ENCODE measurements at places on chromosomes 12 and 14.

DNA sequence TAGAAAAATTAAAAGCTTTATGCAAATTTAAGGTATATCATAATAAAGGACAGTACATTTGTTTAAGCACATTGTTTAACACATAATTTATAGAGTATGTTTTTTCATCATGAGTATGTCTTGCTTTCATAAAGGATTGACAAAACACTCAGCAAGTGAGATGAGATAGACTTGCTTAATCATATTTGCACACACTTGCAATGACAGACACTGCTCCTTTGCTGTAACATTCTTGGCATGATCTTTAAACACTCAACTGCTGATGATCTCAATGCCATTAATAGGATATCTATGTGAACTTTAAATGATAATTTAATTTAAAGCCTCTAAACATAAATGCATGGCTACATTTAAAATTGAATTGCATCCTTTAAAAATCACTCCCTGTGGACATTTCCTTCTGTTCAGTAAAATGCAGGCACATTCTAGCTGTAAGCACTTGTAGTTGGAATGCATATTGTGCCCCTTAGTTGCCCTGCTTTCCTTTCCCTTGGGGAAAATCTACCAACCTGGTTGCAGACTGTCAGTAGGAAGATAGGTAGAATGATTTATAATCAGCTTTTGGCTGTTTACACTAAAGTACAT is 979.0 kb downstream of the TMTC2 start:
- DNase-seq = no peak

- no peak for DNase-seq
These were observed 135.5 kb downstream of the ANO2 start for GRCh38 chr12:5809586-5809985.

GRCh38 chr12:75528692-75529091 is 17.3 kb upstream of the KRR1 start:
- DNase-seq = no peak

GRCh38 chr12:130796985-130797686 is 41.9 kb downstream of the STX2 start:
- no peak for DNase-seq

GRCh38 chr14:76121089-76121748 is 30.5 kb upstream of the GPATCH2L start:
- no peak for DNase-seq

DNA sequence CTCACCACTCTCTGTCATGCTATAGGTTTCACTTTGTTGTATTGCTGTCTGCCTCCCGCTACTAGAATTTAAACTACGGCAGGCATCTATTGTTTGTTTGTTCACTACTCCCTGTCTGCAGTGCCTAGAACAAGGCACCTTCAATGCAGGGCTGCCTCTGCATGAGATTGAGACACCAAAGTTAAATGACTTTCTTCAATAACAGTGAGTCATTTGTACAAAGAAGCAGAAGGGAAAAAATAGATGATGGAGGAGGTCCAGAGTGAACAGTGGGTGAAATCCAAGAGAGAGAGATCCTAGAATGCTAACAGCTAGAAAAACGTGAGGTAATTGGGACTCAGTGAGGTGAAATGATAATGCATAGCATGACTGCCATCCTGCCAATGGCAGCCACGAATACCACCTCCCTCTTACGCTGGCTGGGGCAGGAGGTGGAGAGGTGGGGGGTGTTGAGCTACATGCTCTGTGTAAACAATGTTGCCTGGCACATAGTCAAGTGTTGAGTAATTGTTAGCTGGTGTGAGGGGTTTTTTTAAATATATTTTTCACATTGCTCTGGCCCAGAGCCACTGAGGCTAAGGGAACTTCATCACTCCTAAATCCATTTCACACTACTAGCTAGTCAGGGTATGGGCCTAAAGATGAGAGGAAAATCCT is 367.6 kb downstream of the RPS29 start:
- DNase-seq = no peak

GRCh38 chr12:1034751-1035457 is 43.9 kb downstream of the ERC1 start:
- no peak for DNase-seq

DNA sequence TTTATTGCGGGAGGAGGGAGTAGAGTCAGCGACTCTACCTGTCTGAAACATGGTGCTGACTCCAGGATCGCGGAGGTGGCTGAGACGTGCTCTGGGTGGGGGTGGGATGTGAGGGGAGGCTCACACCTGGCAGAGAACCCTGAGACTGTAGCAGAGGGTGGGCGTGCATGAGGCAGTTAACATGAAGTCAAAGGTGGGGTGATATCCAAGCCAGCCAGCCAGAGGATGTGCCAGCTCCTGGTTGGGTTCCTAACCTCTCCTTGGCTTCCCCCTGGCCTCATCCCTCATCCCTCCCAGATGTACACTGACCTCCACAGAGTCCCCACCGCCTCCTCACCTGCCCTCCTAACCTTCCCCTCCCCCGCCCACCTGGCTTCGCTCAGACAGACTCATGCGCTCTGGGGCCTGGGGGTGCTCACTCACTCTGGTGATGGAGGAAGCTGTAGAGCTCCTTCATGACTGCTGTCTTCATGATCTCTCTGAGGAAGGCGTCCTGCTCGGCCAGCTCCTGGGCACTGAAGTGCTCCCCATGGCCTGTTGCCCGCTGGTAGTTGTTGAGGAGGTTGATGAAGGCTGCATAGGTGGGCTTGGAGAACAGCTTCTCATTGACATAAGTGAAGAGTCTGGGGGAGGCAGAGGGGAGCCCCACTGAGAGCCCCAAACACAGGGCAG is 9.3 kb downstream of the ENDOU start:
- no peak for DNase-seq

- DNase-seq = peak; percentile 99
These were observed at the start of gene CDCA4 for GRCh38 chr14:105020815-105021655. TSS of gene CDCA4 (minus strand) at chr14:105021083. CDS start at chr14:105011929, 9,154 bp downstream.

GRCh38 chr12:102958073-102958829 is 777 bp downstream of the ASCL1 start:
- DNase-seq = peak; percentile 51

- no peak for DNase-seq
These were observed 12.4 kb downstream of the TMEM120B start for GRCh38 chr12:121724925-121725324.

GRCh38 chr14:75003250-75004027 is 718 bp downstream of the EIF2B2 start:
- no peak for DNase-seq

DNA sequence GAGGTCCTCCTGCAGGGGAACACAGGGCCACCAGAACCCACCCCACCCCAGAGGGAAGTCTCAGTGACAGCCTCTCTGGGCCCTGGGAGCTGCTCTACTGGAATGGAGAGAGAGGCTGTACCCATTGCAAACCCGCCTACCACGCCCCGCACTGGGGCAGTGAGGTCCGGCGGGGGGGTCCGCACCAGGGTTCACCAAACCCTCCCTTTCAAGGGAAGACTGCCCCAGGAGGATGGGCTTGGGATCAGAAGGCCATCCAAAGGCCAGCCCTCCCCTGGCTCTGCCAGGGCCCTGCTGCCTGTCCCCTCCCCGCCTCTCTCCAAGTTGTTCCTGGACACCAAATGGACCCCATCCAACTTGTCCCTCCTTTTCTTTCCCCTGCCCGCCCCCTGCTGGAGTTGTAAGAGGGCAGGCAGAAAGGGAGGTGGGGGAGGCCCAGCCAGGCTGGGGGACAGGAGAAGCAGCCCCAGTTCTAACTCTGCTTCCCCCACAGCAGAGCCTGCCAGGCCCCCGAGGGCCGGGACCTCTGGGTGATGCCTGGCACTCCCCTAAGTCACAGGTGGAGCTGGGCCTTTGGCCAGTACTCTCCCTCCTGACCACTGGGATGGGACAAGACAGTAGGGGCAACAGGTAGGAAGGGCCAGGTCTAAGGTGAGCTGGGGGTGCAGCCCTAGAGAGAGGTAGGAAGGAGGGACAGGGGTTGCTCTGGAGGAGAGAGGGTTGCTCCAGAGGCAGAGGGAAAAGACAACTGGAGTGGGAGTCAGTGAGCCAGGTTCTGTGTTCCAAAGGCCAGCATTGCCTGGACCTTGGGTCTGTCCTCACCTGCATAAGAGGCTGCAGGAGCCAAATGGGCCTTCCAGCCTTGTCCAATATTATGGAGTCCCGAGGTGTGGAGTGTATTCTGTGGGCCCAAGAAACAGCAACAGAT is 3.2 kb upstream of the DIO3 start:
- DNase-seq = peak; percentile 53

- no peak for DNase-seq
These were observed 223.2 kb downstream of the PPM1H start for GRCh38 chr12:62711631-62712241.

- peak; percentile 49 for DNase-seq
These were observed 371 bp upstream of the REM2 start for GRCh38 chr14:22882529-22883172.

GRCh38 chr12:6376079-6376869 is 911 bp upstream of the SCNN1A start:
- peak; percentile 65 for DNase-seq

DNA sequence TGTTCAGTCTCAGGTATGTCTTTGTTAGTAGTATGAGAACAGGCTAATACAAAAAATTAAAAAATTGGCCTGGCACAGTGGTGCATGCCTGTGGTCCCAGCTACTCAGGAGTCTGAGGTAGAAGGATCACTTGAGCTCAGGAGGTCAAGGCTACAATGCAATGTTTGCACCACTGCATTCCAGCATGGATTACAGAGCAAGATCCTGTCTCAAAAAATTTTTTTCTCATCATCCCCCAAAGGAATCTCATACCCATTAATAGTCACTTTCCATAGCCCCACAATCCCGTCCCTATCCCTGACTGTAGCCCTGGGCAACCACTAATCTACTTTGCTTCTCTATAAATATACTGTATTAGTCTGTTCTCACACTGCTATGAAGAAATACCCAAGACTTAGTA is 57.8 kb downstream of the TTC8 start:
- no peak for DNase-seq

DNA sequence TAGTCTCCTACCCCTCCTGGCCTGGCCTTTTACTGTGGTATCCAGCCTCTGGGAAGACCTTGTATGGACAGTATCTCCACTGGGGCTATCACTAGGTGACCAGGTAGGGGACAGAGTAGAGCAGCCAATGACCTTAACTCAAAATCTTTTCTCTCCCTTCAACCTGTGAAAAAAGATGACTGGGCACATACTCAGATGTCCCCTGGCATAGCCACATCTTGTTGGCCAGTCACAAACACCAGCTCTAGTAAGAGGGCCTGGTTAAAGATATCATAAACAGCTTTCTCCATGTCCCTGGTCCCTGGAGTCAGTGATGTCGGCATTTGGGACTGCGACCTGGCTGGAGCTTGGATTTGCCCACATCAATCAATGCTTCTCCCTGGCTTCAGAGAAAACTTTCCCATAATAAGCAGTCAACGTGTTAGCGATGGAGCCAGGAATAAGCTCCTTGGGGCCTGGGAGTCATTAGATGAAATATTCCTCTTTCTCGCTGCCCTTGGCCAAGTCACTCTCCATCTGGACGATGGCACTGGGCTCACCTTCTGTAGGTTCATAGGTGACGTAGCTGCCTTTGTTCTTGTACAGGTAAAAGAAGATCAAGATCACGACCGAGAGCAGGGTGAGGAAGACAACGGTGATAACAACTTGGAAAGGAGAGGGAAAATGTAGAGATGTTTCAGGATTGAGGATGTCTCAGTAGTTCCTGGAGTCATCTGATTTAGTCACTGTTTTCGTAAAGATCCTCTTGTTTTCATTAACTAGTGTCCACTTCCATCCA is 7.0 kb downstream of the DAZAP2 start:
- no peak for DNase-seq

DNA sequence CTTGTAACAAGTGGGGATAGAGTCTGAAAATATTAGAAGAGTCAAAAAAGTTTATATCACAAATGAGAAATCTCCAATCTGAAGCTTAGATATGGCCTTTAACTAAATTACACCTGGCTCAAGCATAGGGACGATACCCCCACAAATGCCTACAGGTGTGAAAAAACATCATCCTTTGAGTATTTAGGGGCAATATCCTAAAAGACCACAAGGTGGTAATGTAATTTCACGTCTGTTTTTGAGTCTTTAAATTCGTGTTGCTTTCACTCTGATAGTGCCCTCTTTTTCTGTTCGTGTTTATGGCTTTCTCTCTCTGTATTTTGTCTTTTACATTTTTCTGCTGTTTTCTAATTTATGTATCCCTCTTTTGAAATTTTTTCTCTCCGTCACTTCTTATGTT is 84.3 kb downstream of the ETNK1 start:
- DNase-seq = no peak

GRCh38 chr14:56474419-56475022 is 105.1 kb upstream of the TMEM260 start:
- no peak for DNase-seq

GRCh38 chr14:100828031-100828769 is 2.3 kb downstream of the MEG3 start:
- DNase-seq = peak; percentile 86

GRCh38 chr14:91372671-91373495 is 44.7 kb downstream of the CCDC88C start:
- DNase-seq = no peak

GRCh38 chr12:31001581-31002360 is 71.9 kb upstream of the DDX11 start:
- DNase-seq = peak; percentile 15

- DNase-seq = no peak
These were observed 28.2 kb downstream of the TRAF3 start for GRCh38 chr14:102805371-102805891.

GRCh38 chr12:106281056-106281782 is 21.3 kb upstream of the TCP11L2 start:
- no peak for DNase-seq

GRCh38 chr14:24659916-24660570 is 26.1 kb upstream of the GZMB start:
- DNase-seq = no peak

- DNase-seq = no peak
These were observed 21.4 kb upstream of the SEL1L start for GRCh38 chr14:81555051-81555450.
